Ovary (tissue), 10 donors: ENCODE measurements at places on chromosomes 6 and 20. TPM values are rescaled to one million over a fixed set of nuclear protein-coding genes. Genes with fewer than 3 reads are reported as not detected.

- no peaks in the 10 kb centered on the region for H3K27me3 ChIP-seq
- H3K4me1 ChIP-seq: no peaks in the 10 kb centered on the region
- DNase-seq: no peak
Measured at GRCh38 chr20:23889775-23890187, 10.2 kb upstream of the CST5 start.

- H3K4me3 ChIP-seq: no peak overlapping the region
- no peaks in the 10 kb centered on the region for H3K36me3 ChIP-seq
- H3K4me1 ChIP-seq: no peaks in the 10 kb centered on the region
- no peaks in the 10 kb centered on the region for H3K27me3 ChIP-seq
- H3K27ac ChIP-seq: no peak overlapping the region
- DNase-seq: no peak
Measured at GRCh38 chr20:10179574-10180298, 38.9 kb upstream of the SNAP25 start.

- no peak overlapping the region for H3K4me3 ChIP-seq
- no peaks in the 10 kb centered on the region for H3K4me1 ChIP-seq
- H3K36me3 ChIP-seq: no peaks in the 10 kb centered on the region
- H3K27ac ChIP-seq: no peak overlapping the region
- no peak for DNase-seq
- H3K27me3 ChIP-seq: no peaks in the 10 kb centered on the region
Measured at GRCh38 chr6:104957301-104958177, 632 bp downstream of the LIN28B start.

The VSX1 gene
- polyA plus RNA-seq: 0.75 TPM

The TMEM217 gene
- polyA plus RNA-seq: 0.39 TPM

GRCh38 chr6:145339089-145339488 lies 396.2 kb downstream of the EPM2A start:
- no peak overlapping the region for H3K4me3 ChIP-seq
- H3K27ac ChIP-seq: no peak overlapping the region
- DNase-seq: no peak
- no peaks in the 10 kb centered on the region for H3K4me1 ChIP-seq
- no peaks in the 10 kb centered on the region for H3K27me3 ChIP-seq
